ENCODE measurements at places on chromosomes 12 and 14.

DNA sequence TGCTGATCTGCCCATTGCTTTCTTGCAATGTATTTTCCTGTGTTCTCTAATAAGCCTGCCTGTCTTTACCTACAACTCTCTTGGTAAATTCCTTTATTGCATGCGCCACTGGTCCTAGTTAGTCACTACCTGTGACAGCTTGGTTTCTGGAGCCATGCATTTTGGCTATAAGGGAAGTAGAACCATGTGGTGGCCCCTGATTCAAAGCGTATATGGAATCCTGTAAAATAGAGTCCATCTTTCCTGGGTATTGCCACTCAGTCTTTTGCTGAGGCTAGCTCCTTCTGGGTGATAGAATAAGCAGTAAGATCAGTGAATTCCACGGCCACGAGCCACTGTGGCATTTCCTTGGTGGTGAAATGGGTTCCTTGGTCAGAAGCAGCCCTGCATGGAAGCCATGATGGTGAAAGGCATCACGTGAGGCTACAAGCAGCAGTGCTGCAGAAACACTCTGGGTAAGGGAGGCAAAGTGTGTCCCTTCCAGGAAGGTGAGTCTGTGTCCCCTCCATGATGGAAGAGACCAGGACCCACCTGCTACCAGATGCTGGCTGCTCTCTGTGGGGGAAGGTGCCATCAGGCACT lies 19.6 kb downstream of the TNFAIP2 start:
- DNase-seq = no peak

DNA sequence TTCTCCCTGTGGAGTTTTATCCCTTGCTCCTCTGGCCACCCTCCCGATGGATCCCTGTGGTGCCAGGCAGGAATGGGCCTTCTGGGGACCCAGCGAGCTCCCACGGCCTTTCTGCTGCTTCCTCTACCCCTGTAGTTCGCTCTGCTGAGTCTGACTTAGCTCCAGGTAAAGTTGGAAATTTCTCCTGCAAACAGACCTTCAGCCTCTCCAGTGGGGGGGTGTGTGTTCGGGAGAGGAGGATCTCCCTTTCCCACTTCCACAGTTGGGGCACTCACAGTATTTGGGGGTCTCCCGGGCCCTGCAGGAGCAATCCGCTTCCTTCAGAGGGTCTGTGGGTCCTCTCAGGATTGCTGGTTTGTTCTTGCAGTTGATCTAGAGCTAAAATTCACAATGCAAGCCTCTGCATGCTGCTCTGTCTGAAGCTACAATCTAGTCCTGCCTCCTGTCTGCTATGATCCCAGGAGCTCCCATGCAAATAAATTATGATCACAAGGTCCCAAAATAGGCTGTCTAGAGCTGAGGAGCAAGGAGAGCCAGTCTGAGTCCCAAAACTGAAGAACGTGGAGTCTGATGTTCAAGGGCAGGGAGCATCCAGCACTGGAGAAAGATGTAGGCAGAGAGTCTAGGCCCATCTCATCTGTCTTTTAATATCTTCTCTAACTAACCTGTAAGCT lies 18.3 kb downstream of the MTRFR start:
- no peak for DNase-seq

DNA sequence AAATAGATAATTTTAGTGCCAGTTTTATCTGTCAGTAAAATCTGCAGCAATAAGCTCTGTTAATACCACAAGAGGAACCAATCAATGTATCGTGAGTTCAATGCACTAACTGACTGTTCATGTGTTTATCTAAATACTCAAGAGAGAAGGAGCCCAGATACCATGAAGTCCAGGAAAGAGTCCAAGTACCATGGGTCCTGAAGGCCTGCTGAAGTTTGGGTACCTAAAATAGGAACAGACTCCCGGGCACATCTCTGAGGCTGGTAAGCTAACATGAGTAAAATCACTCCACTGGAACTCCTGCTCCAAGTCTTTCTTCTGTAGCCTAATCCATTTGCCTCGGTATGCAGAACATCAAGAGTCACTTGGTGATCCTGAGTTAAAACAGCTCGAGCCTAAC lies 71.1 kb downstream of the PRKD1 start:
- DNase-seq = no peak

- no peak for DNase-seq
Observed at GRCh38 chr12:114220311-114220710, 185.6 kb downstream of the TBX5 start.

DNA sequence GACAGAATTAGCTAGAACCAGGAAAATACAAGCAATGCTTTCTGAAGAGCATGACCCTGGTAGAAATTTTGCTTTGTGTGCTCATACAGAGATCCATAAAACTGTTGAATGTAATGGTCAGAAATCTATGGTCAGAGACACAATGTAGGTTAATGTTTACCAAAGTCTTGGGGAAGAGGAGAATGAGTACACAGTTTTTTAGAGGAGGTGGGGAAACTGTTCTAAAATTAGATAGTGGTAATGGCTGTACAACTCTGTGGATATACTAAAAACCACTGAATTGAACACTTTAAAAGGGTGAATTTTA lies 109.5 kb upstream of the ARHGAP5 start:
- no peak for DNase-seq

DNA sequence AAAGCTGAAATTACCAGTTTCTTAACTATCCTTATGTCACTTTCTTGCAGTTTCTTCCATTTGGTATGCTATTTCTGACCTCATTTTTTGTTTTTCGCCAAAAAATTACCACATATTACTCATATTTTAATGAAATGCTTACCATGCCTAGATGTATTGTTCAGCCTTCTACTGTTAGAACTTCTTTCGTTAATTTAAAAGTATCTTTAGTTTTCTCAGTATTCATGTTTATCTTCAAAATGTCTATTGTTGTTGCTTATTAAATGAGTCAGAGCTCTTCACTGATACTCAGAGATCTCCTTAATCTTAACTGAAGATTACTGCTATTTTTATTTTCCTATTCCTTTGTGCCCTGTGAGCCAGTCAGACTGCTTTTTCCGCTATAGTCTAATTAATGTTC lies 20.5 kb downstream of the RAP1B start:
- DNase-seq = no peak

GRCh38 chr14:81406863-81407262 lies 6.7 kb upstream of the STON2 start:
- no peak for DNase-seq

GRCh38 chr12:56722832-56723231 lies 2.3 kb downstream of the NACA start:
- no peak for DNase-seq

DNA sequence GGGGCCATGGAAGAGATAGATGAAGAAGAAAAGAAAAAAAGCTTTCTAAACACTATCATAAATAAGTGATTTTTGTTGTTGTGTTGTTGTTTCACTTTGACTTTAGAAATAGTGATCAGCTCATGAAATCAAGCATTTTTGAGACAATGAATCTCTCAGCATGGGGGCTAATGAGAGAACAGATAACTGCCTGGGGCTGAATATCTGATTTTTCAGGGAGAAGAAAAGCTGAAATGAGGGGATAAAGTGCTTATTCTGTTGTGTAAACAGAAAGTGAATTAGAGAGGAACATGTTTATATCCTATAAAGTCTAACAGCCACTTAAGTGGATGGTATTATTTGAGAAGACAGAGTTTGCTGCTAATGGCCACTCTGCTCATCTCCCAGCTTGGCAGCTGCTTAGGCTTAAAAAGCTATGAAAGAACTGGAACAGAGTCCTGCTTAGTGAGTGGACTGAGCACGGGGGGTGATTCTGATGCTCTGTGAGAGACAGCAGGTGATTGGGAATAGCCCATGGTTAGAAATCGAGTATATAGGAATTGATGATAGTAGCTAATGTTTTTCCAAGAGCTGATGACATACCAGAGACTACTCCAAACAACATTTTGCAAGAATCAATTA lies 646.1 kb upstream of the TMEM132C start:
- no peak for DNase-seq

DNA sequence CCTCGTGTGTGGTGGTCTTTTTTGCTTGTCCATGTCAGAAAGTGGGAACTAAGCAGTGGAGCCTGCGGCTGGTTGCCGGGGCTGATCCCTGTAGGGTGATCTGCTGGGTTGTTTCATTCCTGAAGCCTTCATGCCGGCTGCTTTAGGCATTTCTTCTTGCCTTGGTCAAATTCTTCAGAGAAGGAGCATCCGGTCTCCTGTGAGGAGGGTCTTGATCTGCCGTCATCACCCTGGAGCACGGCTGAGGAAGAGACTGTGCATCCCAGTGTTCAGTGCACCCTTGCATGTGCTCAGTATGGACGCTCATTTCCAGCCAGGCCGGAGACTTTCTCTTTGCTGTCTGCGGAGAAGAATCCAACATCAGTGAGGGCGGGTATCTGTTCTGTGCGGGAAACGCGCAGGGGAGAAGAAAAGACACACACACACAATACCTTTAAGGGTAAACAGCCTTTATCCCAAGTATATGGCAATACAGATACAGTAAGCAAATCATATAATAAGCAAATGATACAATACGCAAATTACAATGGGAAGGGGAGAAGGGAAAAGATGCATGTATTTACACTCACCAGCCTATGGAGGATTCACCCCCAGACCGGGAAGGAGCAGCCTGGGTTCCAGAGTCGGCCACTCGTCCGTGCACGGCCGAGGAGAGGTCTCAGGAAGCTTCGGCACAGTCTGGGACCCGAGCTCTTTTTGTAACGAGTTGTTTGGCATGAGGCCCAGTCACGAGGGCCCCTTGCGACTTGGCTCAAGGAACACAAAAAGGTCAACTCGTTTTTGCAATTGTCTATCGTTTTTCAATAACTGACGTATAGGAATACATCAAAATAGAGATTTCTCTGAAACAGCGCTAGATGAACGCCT lies 1366.8 kb upstream of the TMEM132C start:
- DNase-seq = no peak

DNA sequence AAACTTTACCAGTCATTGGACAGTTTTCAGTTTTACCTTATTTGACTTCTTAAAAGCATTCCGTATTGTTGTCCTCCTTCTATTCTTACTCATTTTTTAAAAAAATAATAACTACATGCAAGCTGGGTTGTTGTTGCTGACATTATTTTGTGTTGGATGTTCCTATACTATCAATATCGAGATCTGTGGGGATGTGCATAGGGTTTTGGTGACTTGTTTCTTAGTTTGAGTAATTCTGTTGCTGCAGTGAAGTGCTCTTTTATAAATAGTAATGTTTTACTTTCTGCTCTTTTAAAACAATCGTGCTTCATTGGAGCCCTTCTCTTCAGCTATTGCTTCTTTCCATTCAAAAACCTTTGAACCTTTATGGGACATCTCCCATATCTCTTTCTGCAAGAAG lies 79.4 kb downstream of the METTL25 start:
- no peak for DNase-seq

GRCh38 chr12:91786499-91787272 lies 359.0 kb downstream of the BTG1 start:
- DNase-seq = no peak

DNA sequence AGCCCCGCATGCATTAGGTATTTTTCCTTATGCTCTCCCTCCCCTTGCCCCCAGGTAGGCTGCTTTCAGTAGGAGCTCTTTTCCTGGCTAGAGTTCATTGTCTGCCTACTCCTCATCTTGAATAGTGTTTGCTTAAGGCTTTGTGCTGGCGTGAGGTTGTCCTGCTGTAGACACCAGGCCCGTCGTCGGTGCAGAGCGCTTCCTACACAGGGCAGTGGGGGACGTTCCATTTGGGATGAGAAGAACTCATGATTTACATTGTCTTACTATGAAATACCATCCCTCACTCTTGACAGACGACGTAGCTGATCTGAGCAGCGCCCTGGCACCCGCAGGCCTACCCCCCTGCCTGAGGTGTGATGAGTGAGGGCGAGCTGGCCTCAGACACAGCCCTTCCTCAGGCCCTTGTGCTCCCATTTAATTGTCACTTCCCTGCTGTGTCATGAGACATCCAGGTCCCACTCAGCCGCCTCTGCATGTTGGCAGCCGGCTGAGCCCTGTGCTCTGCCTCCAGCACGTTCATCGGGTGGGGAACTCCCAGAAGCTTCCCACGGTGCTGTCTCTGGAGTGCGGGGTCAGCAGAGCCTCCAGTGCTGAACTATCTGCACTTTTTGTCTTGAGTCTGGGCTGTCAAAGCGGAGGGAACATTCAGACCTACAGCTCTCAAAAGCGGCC lies 76.0 kb downstream of the WDR20 start:
- DNase-seq = no peak

DNA sequence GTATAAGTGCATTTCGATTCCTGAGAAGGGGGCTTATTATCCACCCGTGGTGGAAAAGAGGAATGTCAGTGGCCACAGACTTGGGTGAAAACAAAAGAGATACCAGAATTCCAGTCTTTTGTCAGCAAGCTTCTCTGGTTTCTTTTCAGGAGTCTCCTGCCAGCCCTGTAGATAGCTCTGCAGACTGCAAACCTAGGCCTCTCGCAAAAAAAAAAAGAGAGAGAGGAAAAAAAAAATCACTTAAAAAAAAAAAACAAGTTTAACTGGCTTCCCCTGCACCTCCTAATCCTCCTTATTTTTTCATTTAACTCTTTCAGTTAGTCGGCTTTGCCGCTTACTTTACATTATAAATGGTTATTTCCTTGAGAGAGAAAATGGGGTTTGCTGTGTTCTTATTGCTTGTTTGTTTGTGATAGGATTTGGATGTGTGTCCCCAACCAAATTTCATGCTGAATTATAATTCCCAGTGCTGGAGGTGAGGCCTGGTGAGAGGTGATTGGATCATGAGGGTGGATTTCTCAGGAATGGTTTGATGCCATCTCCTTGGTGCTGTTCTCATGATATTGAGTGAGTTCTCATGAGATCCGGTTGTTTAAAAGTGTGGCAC lies 170.0 kb downstream of the BCL11B start:
- no peak for DNase-seq

- DNase-seq = no peak
Observed at GRCh38 chr12:21568115-21568514, 36.5 kb downstream of the GYS2 start.

DNA sequence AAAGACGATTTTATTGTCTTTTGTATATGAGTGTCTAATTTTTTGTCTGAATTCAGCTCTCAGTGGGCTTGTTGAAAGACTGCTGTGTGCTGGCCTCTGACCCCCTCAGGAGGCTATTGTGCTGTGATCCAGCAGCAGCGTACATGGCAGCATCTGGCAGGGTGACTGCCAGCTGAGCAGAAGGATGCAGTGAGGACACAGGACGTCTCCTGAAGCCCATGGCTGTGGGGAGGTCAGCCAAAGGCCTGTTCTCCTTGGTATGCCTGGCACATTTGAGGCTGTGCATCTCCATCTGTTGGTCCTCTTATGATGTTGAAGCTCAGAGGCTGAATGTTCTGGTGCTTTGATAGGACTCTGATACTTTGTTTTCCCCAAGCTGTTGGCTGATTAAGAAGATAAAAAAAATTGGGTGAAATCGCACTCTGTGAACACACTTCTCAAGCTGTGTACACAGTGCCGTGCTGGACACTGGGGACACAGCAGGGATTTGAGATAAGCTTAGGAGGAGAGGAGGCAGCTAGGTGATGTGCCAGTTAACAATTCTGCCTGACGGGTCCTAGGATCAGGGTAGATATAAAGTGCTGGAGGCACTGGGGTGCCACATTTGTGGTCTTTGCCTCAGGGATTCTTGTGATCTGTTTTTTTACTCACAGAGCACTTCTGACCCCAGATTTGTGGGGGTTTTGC lies 37.5 kb downstream of the EID3 start:
- DNase-seq = no peak

- no peak for DNase-seq
Observed at GRCh38 chr14:57659052-57659451, 165.4 kb upstream of the CCDC198 start.

All from memory B cell (primary cell).